Left cardiac atrium (tissue), 4 donors: ENCODE measurements at places on chromosomes 6 and 20. TPM values are rescaled to one million over a fixed set of nuclear protein-coding genes. Genes with fewer than 3 reads are reported as not detected.

ULBP3 gene
- 1.4 TPM for total RNA-seq

STMN3 gene
- total RNA-seq, result 8.4 TPM

DNA sequence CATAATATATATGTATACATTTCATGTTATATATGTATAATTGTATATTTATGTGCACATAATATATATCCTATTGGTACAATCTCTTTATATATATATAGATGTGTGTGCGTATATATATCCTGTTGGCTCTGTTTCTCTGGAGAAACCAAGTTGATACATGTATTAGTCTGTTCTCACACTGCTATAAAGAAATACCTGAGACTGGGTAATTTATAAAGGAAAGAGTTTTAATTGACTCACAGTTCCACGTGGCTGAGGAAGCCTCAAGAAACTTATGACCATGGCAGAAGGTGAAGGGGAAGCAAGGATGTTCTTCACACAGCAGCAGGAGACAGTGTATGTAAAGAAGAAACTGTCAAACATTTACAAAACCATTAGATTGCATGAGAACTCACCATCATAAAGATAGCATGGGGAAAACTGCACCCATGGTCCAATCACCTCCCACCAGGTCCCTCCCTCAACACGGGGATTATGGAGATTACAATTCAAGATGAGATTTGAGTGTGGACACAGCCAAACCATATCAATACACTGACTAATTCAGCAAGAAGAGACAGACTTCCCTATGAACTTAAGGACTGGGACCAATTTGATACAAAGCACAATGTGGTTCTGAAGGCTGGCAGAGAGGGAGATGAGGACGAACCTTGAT is 14.0 kb downstream of the CST3 start:
- DNase-seq, result no peak

DNA sequence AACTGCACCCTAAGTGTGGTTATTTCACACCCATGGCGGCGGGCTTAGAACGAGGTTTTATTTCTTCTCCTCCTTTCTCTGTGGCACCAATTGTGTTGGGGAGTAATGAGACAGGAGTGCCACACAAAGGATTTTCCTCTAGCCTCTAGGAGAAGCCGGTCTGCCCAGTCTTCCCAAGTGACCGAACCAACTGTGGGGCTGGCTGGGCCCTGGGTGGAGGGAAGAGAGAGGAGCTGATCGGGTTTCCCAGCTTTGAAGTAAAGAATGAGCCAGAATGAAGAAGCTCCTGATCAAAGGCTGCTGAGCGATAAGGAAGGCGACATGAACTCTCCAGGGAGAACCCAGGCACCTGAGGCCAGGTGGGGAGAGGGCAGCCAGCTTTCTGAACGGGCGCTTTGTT is 616.0 kb upstream of the BTBD3 start:
- DNase-seq, result no peak

GRCh38 chr20:1885254-1885653 is 10.0 kb upstream of the SIRPA start:
- no peak for DNase-seq

DNA sequence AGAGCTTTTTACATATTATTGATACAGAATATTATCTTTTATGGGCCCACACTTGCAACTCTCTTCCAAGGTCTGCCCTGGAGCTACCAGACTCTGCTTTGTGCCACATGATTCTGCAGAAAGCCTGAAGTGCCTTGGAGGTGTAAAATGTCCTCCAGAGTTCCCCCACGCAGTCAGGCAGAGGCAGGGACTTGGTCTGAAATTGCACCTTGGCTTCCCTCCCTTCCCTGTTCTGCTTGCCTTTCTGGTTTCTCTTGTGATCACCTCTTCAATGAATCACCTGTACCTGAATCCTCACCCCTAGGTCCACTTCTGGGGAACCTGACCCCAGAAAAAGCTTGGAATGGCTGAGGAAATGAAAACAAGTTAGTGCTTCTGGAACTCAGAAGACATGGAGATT is 43.0 kb upstream of the TGM2 start:
- peak; percentile 11 for DNase-seq

DNA sequence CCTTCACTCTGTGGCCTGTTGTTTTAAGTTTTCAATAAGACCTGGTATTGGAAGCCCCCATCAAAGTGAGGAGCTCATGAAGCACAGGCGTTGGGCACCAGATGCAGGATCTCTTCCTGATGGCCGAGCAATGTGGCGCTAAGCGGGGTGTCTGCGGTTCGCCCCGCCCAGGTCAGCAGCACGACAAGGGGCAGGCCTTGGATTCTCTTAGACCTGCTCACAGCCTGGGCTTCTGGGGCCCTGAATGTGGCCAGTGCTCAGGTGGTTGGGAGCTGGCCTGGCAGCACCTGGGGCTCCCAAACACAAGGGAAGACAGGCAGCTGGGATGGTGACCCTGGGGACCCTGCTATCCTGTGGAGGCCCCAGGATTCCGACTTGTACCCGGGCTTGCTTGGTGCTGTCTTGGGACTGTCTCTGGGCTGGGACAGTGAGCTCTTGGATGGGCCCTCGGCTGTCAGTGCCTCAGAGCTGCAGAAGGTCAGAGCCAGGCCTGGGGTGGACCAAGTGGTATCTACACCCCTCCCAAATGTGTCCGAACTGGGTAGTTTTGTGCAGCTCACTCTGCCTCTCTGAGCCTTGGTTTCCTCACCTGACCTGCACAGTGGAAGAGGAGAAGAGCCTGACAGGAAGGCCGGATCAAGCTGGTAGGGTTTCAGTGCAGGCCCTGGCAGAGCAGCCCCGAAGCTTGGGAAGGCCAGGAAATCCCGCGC is 69.1 kb downstream of the PHACTR3 start:
- no peak for DNase-seq
